ENCODE measurements at places on chromosomes 11 and 22. TPM values are rescaled to one million over a fixed set of nuclear protein-coding genes. Genes with fewer than 3 reads are reported as not detected.
A peak's percentile ranks its signal among the peaks of the same experiment; 100 is the strongest.

The ARHGAP8 gene
- 0.33 TPM for total RNA-seq

DNA sequence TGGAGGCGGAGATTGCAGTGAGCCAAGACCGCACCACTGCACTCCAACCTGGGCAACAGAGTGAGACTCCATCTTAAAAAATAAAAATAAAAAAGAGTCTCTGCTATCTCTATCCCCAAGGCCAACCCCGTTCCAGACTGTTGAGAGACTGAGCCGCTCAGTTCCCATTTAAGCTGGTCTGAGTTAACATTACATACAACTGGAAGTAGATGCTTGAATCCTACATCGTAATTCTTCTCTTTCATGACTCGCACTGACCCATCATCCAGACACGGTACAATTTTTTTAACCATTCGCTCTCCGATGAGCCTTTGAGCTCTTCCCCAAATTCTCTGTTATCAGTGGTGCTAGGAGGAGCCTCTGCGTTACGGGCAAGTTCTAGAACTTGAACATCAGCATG, 4.9 kb upstream of the CYTH4 start:
- no peak for DNase-seq

The SERPIND1 gene
- 0.83 TPM for total RNA-seq

DNA sequence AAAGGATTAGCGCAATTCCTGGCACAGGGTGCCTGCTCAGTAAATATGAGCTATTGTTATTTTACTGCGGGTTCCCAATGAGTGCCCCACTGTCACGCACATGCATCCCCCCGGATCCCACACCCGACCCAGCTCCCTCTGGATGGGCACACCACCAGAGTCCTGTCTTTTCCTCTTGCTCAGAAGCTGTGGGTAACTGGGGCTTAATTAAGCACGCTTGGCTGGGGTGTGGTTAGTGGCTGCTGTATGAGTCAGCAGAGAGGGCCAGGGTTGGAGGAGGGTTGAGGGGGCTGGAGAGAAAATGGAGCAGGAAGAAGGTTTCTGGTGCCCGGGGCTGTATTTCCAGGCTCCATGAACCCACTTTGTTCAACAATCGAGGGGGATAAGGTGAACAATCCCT, 30.3 kb upstream of the NECTIN1 start:
- no peak for DNase-seq

DNA sequence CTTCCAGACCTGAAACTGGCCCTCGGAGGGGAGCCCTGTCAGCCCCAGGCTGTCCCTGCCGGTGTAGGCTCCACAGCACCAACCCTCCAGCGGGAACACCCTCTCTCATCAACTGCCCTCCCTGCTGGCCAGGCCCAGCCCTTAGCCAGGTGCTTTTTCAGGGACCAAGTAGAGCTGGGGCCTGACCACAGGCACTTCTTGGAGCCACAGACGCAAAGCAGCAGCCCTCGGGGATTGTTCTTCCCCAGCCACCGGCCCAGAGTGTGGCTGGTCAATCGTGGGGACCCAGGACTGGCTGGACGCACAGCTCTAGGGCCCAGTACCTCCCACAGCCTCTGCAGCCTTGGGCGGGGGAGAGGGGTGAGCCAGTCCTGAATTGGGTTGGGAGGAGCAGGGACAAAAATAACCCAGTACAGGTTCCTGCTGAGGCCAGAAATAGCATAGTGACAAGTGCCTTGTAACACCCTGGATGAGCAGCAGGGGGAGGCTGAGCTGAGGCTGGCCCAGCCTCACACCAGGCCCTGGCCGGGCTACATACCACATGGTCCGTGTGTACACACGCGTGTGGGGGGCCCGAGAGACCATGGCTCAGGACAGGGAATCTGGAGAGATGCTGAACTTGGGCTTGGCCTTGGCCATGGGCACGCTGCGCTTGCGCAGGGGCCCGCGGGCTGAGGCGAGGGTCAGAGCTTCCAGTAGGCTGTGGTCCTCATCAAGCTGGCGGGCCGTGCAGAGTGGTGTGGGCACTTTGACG, 2.0 kb downstream of the KCNJ11 start:
- no peak for DNase-seq

DNA sequence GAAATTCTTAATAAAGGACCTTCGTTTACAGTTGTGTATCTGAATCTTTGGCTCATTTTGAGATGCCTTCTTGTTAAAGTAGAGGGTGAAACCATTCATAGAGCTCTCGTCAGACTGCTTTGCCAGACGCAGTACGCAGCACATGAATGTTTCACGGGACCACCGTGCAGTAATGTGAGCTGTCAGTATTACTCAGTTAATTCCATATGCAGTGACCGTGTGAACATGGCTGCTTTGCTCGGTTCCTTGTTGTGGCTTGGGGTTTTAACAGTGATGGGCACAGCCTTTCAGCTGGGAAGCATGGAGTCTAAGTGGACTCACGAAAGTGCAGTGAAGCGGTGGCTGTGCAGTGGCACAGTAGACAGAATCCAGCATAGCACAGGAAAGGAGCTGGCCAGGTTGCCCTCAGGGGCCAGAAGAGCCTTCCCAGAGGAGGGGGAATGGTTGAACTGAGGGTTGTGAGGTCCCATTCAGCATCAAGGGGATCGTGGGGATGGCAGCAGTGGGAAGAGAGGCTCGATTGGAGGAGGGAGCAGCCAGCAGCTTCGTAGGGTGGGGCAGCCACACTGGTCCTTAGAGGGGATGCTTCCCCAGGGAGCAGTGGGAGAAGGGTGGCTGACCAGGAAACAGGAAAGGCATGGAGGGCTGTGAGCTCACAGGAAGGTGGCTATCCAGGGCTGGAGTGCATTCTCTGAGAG, 31.4 kb downstream of the PPFIA1 start:
- DNase-seq: no peak

- peak; percentile 55 for DNase-seq
Measured at GRCh38 chr22:22730655-22731373, 86.4 kb downstream of the GGTLC2 start.

The ABCG4 gene
- total RNA-seq: 0.78 TPM

DNA sequence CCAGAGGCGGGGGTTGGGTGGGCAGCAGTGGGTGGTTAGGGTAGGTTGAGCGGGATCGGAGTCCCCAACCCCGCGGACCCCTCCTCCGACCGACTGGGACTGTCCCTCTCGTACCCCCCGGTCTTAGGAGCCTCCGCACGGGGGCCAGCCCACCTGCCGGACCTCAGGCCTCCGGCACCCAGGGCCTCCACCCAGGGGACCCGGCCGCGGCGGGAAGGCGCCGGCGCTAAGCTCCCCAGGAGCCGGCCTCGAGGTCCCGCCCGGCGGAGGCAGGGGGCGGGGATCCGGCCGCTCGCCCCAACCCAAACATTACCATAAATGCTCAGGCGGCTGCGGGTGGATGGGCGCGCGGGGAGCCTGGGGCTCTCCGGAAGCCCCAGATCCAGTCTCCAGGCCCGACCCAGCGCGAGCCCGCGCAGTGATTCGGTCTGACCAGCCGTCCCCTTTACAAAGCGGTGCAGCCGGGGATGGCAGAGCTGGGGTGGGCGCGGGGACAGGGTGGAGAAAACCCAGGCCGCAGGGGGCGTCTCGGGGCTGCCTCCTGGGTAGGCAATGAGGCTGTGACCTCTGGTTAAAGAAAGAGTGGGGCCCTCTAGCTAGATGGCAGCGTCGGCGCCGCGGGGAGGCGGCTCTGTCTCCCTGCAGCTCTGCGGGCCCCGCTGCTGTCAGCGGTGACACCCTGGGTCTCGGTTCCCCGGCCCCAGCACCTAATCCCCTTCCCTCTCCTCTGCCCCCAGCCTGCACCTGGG, 4.0 kb upstream of the MCAM start:
- peak; percentile 92 for DNase-seq

GRCh38 chr11:41404109-41404508, 55.3 kb downstream of the LRRC4C start:
- DNase-seq: no peak

GRCh38 chr22:49158741-49159564, 668.7 kb downstream of the BRD1 start:
- no peak for DNase-seq

- no peak for DNase-seq
Measured at GRCh38 chr11:115169251-115169650, 335.0 kb downstream of the CADM1 start.

- DNase-seq: no peak
Measured at GRCh38 chr11:26898799-26899198, 95.1 kb upstream of the FIBIN start.

The SERPING1 gene
- 585 TPM for total RNA-seq

DNA sequence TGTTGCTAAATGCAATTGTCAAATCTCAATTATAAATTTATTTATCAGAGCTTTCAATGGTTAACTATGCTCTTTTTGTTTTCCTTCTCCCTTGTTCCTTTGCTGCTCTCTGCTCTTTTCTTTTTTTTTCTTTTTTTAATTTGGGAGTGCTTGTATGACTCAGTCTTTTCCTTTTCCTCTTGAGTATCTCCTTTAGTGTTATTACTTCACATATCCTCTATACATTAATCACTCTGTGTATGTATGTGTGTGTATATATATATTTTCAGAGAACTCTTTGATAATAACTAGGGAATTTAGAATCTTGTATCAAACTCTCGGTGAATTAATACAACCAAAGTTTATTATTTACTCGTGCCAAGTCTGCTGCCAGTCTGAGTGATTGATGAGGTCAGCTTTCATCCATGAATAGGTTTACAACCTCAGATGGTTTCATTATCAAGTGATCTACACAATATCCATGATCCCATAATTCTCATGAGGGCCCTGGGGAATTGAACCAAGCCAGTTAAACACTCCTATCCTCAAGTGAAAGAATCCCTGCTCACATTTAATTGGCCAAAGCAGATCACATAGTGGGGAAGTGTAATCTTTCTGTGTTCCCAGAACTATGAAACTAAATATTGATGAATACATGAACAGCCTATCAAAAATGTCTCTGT, 743.4 kb upstream of the CNTN5 start:
- DNase-seq: no peak

GRCh38 chr11:252666-253065, 15.9 kb downstream of the PSMD13 start:
- no peak for DNase-seq

- DNase-seq: no peak
Measured at GRCh38 chr11:36110668-36111410, 167.0 kb downstream of the LDLRAD3 start.

The RAG2 gene
- not detected for total RNA-seq
